ENCODE measurements at places on chromosomes 4 and X.

DNA sequence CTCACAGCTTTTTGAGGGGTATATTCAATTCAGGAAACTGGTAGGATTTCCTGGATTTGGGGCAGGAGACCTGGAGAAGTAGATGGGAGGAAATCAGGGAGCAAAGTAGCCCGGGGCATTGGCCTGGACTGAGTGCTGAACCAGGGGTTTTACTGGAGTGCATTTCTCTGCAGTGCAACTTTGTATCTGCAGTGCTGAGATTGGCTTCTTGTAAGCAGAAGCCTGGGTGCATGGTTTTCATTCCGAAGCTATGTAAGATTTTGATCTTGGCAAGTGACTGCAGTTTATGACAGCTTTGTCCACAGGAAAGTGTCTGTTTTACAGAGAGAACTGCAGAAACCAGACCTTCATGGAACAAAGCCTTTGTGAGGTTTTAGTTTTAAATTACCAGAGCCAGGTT lies 158.3 kb downstream of the SPCS3 start:
- no peak for DNase-seq

- no peak for DNase-seq
These were observed 572.0 kb downstream of the INPP4B start for GRCh38 chr4:142274137-142274536.

DNA sequence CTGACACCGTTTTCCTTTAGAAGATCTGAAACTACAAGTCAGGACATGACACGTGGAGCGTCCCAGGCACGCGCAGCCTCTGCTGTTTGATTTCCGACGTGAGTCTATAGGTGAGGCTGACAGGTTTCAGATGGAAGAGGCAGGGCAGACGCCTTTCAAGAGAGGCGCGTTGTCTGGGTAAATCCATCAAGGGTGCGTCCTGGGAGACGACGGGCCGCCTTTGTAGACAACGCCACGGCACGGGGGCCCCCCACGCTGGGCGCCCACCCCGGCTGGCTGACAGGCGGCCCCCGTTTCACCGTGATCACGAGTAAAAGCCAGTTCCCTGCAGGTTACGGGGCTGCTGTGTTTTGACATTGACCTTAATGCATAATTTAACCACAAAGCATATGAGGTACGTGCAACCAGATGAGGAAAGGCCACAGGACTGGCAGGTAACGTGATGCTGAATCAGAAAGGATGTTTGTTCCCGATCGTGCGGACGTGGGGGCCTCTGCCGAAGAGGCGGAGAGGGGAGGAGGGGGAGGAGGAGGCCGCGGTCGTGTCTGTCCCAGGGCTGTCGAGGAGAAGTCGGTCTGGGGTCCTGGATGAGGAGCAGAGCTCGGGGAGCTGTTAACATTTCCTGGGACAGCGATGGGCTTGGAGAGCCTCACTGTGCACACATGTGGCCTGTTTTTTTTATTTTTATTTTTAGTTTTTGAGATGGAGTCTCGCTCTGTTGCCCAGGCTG lies 51.1 kb upstream of the PPP2R3B start:
- DNase-seq: no peak

DNA sequence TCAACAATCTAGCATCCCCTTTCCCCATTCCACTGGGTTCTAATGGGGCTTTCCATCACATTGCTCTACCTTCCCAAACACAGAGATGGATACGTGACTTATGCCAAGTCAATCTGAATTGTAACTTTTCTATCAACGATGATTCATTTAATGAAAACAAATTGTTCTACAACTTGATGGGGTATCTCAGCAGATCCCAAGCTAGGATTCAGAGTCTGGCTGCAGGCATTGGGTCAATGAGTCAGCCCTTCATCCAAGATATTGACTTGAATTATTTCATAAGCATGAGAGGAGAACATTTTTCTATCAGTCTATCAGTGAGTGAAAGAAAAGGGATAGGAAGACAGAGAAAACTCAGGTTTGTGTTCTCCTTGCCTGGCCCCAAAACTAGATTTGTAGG lies 15.0 kb upstream of the HPGDS start:
- DNase-seq: no peak

- DNase-seq: peak; percentile 73
These were observed 4.7 kb upstream of the NKX6-1 start for GRCh38 chr4:84503495-84504437.

- DNase-seq: no peak
These were observed 273.9 kb downstream of the TLL1 start for GRCh38 chr4:166146806-166147540.

GRCh38 chrX:135516376-135516775 lies 4.1 kb upstream of the INTS6L start:
- DNase-seq: peak; percentile 38

Measured in ELF-1 (cell line).